ENCODE measurements at places on chromosomes 13 and 19.

GRCh38 chr13:105497597-105497996 is 1037.9 kb downstream of the EFNB2 start:
- DNase-seq = no peak

GRCh38 chr13:46662690-46663089 is 109.7 kb downstream of the LRCH1 start:
- DNase-seq = no peak

DNA sequence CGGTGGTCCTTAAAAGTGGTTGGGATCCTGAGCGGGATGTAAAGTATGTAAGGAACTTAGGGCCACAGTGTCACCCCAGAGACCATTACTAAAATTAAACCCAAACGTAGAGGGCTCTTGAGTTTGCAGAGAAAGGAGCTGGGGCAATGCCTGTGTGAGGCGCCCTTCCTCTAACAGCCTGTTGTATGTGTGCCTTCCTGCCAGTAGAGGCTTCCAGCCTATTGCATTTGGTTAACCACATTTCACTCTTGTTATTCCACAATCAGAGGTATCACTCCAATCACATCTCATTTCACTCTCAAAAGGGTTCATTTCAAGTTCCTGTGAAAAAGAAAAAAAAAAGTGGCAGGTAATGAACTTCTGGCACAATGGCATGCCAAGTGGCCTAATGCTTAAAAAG is 29.4 kb downstream of the DIAPH3 start:
- no peak for DNase-seq

GRCh38 chr13:45120967-45121831 is 889 bp downstream of the GTF2F2 start:
- no peak for DNase-seq

GRCh38 chr13:90414691-90415596 is 932.5 kb upstream of the MIR17HG start:
- DNase-seq = no peak
